ENCODE measurements at places on chromosomes 4 and X.

DNA sequence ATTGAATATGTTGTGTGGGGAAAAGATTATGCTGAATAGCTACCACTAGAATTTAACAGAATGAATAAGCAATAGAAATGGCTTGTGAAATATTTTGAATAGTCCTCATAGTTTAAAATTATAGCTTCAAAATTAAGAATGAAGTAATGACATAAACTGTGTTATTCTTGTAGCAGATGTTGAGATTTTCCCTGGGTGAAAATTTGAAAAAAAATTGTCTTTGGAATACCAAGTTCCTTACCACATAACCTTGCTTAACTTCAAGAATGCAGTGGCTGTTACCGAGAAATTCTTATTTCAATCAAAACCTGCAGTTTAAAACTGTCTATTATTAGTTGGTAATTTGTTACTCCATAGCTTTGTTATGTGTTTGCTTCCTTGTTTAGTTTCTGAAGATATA is 1268.6 kb downstream of the RAPGEF2 start:
- DNase-seq: no peak

DNA sequence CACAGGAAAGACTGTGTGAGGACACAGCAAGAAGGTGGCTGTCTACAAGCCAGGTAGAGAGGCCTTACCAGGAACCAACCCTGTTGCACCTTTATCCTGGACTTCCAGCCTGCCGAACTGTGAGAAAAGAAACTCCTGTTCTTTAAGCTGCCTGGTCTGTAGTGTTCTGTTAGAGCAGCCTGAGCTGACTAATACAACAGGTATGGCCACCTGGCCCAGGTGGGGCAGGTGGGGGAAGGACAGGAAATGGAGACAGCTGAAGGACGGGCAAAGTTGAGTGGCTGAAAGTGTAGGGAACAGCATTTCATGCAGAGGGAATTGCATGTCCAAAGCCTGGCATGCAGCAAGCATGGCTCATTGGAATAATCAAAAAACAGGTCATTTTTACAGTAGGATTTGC is 35.1 kb downstream of the CYTL1 start:
- DNase-seq: no peak

DNA sequence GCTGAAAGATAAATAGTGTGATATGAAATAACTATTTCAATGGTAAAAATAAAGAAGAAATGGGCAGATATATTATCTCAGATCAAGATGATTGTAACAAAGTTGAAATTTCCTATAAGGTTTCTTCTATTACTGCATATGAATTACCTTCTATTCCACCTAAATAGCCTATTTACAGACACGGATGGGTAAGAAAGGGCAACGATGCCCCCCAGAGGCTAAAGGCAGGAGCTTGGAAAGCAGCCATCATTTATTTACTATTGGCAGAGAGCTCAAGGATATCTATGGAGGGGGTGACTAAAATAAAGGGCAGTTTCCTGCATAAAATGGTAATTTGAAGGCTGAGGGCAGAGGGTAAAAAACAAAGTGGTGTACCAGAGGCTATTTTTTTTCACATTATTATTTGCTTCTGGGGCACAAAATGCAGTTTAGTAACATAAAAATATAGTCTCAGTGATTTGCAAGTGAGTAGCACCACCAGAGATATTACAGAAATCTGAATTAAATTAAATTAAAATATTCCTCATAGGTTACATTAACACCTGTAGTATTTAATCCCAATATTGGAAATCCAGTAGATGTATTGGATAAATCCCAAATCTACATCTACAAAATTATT is 123.1 kb downstream of the BTC start:
- peak; percentile 9 for DNase-seq

DNA sequence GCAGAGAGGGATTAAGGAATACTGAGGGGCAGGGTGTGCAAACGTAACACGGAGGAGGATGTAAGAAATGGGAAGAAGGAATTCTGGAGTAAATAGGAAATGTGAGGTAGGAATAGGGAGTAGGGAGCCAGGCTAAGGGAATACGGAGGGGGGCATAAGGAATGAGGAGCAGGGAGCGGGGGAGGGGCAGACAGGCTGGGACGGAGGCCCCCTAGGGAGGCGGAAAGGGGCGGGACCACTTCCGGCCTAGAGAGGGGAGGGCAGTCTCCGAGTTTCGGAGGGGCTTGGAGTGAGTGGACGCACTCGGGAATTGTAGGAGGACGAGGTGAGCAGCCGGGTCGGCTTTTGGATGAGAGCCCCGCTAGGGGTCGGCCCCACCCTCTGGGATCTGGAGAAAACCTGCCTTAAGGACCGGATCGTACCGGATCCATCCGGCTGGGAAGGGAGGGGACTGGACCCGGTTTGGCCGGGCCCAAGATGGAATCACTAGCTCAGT is 612 bp downstream of the MAGED2 start:
- peak; percentile 72 for DNase-seq

- DNase-seq: no peak
Measured at GRCh38 chr4:145679520-145679919, 426 bp upstream of the C4orf51 start.

DNA sequence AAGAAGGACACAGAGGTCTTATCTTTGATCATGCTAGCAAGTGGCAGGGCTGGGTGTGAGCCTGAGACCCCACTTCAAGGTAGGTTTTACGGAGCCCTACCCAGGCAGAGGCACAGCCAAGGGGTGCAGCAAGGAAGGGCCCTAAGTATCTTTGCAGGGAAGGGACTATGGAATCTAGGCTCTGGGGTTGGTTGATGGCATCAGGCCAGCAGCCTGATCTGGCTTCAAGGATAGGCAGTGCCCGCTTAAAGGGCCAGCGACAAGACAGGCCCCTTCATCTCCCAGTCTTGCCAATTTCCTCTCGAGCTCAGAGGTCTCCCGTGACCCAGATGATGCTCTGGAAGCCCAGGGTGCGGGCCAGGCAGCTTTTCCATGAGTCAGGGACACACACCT is 5.8 kb downstream of the ABLIM2 start:
- DNase-seq: no peak

GRCh38 chr4:24778464-24779225 is 16.7 kb upstream of the SOD3 start:
- no peak for DNase-seq

- peak; percentile 46 for DNase-seq
Measured at GRCh38 chr4:128286474-128287058, 1.0 kb downstream of the PGRMC2 start.

GRCh38 chr4:118326585-118326984 is 26.2 kb downstream of the PRSS12 start:
- DNase-seq: no peak

DNA sequence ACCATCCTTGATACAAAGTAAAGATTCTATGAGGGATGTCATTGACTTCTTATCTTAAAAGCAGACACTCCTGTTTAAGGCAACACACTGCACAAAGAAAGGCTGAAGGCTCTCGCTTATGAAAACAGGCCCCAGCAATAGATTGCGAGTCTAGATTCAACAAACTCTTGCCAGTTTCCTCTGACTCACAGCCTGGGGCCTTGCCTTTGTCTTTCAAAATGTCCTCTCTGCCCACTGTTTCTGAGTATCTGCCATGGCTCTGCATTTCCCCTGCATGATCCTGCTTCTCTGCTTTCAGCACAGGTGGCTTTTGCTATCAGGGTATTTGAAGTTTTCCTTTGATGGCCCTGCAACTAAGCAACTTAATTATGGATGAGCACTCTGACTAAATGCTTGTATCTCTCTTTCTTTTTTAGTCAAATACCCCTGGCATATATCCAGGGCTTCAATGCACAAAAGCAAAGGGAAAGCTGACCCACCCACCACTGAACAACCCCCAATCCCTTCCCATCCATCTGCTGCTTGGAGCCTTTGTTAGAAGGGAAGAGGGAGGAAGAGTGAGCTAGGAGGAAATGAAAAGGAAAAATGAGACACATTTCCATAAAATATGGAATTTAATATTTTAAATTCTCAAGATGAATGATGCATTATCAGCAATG is 32.2 kb downstream of the NDP start:
- no peak for DNase-seq
